Fibroblast of skin of right quadriceps (primary cell): ENCODE measurements at places on chromosomes 5 and 9.

DNA sequence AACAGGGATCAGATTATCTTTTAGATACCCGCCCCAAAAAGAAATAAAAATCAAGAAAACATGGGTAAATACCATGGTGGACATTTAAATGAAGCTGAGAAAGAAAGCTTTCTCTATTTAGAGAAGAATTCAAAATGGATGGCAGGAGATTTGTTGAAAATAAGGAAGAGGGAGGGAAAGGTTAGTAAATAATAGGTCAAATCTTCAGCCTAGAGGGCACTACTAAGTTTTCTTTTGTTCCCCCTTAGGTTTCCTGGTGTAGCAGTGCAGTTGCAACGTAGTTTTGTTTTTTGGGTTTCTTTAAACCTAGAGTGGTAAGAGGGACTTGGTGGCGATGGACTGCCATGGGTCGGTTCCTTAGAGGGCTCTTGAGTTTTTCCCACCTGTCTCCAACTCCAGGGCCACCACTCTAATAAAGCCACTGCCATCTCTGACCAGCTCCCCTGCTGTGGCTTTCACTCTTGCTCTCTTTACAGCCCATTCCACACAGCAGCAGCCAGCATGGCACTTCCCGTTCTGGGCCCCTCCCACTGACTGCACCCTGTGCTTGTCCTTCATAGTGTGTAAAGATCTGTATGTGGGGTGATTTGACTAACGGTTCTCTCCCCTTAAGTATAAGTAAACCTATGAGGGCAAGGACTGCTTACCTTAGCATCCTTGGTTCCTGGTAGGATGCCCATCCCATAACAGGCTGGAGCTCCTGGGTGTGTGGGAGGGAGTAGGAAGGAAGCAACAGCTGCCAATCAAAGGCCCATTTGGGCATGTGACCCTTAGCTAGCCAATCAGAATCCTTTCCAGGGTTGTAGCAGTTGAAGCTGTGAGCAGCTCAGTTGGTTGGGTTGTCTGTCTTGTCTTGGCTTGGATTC is 118.3 kb downstream of the SLC1A3 start:
- DNase-seq = no peak

DNA sequence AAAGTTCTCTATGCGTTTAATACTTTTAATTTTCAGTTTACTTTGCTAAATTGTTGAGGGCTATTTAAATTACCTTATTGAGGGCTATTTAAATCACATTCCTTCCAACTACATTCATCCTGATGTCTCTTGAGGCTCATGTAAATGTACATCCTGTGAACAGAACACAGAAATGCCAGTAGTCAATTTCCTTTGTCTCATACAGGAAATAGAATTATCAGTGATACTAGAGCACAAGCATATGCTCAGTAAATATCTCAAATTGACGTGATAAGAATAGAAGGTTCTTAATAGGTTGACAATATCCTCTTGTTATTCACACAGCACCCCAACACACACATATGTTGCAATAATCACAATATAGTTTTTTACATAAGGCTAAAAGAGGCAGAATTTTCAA is 449.0 kb downstream of the CYLC2 start:
- DNase-seq = no peak

DNA sequence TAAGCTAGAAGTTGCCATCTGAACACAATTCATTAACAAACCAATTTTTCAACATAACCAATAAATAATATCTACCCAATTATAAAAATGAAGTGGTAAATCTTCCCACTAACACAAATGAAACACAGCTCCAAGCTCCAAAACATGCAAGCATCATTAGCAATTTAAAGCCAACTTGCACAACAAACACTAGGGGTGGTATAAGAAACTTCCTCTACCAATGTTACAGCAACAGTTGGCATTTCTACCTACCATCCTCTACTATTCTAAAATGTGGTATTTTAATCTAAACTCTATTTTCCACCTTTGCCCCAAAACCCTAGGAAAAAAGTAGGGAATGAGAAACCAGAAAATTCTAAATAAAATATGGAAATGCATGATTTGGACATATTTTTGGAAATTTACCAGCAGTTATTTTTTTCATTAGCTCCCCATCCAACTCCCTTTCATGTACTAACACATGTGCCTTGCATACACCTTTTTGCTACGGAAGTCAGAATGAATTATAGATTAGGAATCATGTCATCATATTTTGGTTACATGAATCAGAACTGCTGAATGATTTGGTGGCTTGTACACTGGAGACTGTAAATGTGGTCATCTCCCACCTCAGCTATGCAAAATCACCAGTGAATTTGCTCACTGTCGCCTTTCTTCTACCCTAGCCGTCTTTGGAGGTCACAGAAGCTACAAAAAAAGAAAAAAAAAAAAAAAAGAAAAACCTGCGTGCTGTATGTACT is 4.1 kb downstream of the NR6A1 start:
- no peak for DNase-seq

- DNase-seq = peak; percentile 90
These were observed 174.8 kb downstream of the SLF1 start for GRCh38 chr5:94793113-94793815.

GRCh38 chr9:136722093-136722968 is 10.0 kb downstream of the DIPK1B start:
- no peak for DNase-seq

DNA sequence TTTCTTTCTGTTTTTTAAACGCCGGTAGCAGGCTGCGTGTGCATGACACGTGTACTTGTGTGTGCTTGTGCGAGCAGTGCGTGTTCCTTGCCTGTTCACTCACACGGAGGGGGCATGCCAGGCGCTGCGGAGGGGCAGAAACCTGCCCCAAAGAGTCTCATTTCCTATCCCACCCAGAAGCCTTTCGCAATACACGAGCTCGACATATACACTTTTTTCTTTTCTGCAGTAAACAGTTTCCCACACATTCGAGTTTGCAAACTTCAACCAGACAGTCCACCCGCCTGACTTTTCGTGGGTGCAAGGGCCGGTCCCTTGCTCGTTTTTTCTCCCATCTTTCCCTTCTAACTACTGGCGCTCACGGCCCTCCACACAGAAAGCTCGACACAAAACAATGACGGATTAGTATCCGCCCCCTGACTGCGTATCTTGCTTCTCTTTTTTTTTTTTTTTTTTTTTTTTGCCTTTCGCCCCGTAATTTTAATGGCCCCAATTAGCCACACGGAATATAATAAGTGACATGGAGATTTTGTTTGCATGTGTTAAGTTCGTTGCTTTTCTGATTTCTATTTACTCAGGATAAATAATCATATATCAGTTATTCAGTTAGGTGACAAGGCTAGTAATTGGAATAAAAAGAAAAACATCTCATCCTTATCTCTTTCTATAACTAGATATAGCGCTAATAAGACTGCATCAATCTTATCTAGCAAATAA is 5.3 kb upstream of the OTP start:
- no peak for DNase-seq

DNA sequence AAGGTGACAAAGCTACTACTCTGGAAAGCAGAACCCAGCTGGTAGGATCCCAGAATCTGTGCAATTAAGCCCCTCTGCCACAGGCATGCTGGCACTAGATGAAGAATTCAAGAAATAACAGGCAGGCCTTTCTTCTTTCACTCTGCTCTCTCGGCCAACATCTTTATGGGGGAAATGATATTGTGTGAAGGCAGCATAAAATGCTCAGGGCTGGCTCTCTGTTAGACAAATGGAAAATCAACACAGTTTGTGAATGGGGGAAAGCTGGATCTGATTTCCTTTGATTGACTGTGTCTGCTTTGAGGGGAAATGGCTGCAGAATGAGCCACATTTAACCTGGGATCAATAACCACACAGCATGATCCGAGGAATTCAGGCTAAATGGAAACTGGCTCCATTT is 29.1 kb upstream of the AKNA start:
- no peak for DNase-seq

DNA sequence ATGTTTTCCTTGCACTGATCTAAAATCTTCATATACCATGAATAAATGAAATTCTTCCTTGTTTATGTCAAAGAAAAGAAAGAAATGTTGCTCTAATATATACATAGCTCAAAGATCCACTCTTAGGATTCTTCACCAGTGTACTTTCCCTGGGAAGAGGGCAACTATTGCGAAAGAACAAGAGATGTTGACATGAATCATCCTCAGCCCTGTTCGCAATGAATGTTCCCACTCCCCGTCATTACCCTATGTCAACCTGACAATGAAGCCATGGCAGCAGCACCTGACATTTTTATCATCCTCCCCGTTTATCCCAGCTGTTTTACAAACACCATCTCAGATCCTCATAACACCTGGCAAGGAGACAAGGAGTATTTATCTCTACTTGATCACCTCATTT is 409.1 kb upstream of the GRIA1 start:
- peak; percentile 6 for DNase-seq

DNA sequence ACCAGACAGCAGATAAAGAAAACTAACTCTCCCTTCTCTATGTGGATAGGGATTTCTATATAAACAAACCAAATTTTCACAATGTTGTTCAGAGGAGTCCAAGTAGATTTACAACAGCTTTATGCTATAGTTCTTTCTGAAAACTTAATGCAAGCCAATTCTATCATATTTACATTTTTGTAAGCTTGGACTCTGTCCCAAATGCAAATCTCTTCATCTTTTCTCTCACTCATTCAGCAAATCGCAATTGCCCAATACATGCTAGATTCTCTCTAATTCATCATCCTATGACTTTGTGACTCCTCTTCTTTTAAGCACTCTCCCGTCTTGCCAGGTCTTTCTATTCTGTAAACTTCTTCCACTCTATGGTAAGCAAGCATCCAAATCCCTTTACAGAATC is 39.1 kb upstream of the UGT3A2 start:
- DNase-seq = no peak

- DNase-seq = no peak
These were observed 104.4 kb downstream of the FRMD3 start for GRCh38 chr9:83433846-83434245.

- no peak for DNase-seq
These were observed 563.6 kb downstream of the NR2F1-AS1 start for GRCh38 chr5:93017376-93017775.

DNA sequence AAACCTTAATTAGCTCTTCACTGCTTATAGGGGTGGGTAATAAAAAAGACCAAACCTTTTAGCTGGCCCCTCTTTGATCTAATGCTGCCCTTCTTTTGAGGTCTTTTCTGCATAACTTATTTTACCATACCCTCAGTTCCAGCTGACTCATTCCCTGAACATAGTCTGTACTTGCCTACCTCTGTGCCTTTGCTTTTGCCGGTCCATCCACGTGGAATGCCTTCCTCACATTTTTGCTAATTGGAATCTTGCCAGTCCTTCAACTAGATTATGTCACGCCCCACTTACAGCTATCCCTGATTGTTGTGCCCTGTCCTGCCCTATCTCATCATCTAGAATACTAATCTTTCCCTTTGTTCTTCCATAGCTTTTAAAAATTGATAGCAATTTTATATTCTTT is 44.2 kb downstream of the FAF2 start:
- peak; percentile 37 for DNase-seq

- DNase-seq = peak; percentile 60
These were observed 58.5 kb downstream of the ZNF462 start for GRCh38 chr9:106921341-106921899.

DNA sequence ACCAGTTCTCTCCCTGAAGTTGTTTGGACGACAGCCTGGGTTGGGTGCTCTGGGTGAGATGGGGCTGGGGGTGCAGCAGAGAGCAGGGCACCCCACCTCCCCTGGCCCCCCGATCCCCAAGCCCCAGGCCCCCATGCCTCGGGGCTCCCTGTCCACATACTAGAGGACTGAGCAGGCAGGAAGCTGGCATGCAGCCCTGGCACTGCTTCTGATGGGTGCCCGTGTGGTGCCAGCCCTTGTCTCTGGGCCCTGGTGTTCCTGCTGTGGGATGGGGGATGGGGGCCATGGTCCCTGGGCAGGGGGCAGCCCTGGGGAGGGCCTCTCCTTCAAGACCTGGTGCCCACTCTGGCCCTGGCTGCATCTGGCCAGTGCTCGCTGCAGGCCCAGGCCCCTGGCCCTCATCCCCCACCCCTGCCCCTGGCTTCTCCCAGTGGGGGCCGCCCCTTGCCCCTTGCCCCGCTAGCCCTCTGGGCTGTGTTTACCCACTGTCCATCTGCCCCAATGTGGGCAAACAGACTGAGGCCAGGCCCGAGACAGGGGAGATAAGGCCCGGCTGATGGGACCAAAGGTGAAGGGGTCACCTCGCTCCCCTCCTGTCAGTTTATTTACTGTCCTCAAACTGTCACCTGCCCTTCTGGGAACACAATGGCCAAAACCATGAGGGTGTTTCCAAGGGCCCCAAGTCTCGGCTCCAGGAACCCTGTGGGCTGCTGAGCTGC is 67.3 kb upstream of the RXRA start:
- no peak for DNase-seq

GRCh38 chr9:68838245-68838644 is 133.2 kb downstream of the PIP5K1B start:
- no peak for DNase-seq

- no peak for DNase-seq
These were observed 181.1 kb downstream of the TRIM32 start for GRCh38 chr9:116868201-116868600.

GRCh38 chr9:89835666-89836065 is 230.9 kb downstream of the GADD45G start:
- DNase-seq = no peak

GRCh38 chr5:177300236-177300880 is 3.2 kb downstream of the RAB24 start:
- peak; percentile 66 for DNase-seq
